ENCODE measurements at places on chromosomes 16 and 17.
A peak's percentile ranks its signal among the peaks of the same experiment; 100 is the strongest.

DNA sequence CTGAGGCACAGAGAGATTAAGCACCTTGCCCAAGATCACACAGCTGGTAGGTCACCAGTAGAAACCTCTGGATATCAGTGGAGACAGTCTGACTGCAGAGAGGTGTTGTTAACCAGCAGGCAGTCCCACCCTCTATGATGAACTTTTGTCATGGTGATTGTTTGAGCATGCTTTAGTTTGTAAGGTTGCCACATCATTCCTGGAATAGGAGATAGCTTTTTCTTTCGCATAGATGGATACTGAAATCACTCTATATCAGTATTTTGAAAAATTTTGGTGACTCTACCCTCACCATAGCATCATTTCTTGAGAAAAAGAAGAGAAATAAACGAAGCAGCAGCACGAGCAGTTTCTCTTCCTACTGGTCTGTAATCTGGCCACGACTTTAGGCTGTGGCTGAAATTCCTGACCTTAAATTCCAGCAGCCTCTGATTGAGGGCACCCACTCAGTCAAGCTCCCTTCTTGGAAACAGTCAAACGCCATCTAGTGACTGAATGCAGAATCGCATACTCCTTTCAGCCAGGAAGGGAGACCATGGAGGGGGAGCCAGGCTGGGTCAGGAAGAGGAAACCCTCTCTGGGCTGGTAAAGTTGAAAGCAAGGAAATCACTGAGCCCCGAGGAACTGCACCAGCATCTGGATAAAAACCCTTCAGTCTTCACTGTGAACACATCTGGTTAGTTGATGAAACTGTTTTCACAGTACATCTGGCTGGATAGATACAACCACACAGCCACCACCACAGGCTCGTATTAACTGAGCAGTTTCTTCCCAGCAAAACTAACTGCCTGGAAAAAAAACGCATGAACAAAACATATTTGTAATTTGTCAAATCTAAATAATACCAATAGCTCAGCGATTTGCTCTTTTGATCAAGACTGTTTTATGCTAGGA lies 108.5 kb upstream of the XYLT1 start:
- no peak for DNase-seq

DNA sequence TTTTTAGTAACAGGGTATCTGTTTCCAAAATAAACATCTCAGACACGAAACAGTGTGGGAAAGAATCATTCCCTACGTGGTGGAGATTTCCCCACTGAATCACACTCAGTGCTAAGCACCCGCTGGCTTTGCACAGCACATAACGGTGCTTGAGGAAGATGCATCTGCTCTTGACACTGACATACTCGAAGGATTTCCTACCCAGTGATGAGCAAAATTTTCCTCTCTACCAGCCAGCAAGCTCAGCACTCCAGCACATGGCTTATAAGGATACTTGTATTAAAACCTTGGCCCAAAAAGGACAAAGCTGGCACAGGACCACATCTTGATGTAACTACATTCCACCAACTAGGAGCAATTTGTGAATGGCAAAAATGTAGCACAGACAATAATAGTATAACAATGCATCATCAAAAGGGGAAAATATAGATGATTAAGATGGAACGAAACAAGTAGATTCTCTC lies 59.0 kb downstream of the ANKFY1 start:
- no peak for DNase-seq

- DNase-seq = no peak
These were observed 9.3 kb downstream of the MMP2 start for GRCh38 chr16:55488306-55488705.

DNA sequence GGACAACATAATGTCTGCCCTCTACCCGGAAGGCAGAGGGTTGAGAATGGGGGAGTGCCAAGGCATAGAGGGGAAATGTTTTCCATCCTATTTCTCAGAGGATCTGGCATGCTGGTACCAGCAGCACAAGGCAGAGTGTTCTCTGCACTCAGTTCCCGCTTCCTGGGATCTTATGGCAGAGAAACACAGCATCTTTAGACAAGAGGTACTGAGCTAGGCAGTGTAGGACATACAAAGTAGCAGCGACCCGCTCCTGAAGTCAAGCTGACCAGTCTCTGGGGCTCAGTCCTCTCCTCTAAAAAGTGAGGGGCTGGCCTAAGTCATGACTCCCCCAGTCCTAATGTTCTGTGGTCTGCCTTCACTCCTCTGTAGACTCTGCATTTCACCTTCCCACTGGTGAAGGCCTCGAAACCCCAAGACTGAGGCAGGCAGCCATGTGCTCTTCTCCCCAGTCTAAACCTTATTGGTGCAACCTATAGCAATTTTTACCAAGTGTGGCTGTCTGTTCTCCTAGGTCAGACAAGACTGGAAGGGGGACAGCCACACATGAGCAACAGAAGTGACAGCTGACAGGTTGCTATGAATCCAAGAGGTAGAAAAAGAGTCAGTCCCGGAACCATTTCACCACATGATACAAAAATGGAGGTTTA lies 11.3 kb upstream of the TSPOAP1 start:
- DNase-seq = peak; percentile 12

GRCh38 chr17:68613739-68614298 lies 12.7 kb upstream of the FAM20A start:
- DNase-seq = no peak

DNA sequence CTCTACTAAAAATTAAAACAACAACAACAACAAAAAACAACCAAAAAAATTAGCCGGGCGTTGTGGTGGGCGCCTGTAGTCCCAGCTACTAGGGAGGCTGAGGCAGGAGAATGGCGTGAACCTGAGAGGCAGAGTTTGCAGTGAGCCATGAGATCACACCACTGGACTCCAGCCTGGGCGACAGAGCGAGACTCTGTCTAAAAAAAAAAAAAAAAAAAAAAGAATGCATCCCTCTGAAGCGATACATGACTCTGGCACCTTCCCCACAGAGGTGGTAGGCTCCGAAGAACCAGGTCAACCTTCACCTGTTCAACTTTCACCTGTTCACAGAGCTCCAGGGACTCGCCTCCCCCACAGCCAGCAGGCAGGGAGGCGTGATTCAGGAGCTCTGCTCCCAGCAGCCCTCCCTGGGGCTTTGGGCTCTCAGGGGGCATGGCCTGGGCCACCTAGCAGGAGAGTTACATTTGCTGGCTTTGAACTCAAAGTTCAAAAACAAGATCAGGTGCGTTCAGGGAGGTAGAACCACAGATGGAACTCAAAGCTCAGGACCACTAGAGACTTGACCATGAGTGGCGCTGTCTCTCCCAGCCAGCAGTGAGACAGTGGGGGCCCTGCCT lies 5.6 kb downstream of the VAC14 start:
- DNase-seq = no peak

GRCh38 chr17:74957935-74958740 lies 14.4 kb downstream of the HID1 start:
- DNase-seq = peak; percentile 85

GRCh38 chr16:19859166-19859565 lies 25.5 kb downstream of the GPRC5B start:
- DNase-seq = no peak

DNA sequence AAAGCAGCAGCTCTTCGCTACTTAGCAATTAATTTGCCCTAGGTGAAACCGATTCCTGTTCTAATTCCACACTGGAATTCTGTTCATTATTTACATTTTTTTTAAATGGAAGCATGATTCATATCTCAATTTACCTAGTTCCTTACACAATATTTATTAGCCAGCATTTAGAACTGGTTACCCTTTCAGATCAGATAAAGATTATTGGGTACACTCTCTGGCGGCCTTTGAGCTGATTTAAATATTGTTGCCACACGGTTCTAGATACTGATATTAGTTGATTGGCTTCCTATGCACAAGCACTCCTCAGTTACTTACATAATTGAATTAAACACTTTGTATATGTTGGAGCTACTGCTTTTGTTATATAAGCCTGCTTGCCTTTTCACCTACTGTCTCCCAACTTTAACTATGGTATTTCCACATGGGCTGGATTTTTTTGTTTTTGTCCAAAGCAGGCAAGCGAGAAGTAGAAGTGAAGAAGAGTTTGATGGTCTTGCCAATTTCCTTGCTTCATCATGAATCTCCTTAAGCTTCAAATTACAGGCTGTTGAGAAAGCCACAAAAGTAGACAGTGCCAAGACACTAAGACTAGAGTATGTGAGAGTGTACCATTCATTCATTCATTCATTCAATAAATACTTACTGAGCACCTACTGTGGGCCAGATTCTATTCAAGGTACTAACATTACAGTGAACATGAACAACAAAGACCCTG lies 3.9 kb upstream of the ALDH3A2 start:
- DNase-seq = no peak

DNA sequence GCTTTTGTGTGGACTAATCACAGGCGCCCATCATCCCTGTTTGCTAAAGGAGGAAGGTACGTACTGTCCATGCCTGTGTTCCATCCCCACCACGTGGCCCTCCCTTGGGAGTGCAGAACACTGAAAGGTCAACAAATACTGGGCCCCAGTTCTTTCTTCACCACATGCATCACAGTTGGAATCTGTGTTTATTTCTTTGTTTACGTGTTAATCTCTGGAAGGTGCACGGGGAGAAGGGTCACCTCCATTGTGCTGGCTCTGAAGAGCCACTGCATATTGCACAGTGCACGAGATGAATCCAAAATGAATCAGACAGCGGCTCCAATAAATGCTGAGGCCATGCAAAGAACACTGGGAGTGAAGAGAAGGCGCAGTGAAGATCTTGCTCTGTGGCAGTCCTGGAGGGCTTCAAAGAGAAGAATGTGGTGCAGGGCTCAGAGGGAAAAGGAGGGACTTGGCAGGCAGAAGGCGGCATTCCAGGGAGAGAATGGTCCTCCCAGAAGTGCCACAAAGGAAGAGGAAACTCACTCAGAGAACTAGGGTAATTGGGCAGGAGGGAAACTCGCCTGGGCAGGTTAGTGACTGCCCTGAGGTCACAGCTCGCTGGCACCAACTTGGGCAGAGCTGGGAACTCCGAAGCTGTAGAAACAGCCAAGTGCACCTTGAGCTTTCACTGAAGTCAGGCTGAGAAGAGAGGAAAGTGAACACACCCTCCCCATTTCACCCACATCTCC lies 3.7 kb downstream of the RPH3AL start:
- no peak for DNase-seq

DNA sequence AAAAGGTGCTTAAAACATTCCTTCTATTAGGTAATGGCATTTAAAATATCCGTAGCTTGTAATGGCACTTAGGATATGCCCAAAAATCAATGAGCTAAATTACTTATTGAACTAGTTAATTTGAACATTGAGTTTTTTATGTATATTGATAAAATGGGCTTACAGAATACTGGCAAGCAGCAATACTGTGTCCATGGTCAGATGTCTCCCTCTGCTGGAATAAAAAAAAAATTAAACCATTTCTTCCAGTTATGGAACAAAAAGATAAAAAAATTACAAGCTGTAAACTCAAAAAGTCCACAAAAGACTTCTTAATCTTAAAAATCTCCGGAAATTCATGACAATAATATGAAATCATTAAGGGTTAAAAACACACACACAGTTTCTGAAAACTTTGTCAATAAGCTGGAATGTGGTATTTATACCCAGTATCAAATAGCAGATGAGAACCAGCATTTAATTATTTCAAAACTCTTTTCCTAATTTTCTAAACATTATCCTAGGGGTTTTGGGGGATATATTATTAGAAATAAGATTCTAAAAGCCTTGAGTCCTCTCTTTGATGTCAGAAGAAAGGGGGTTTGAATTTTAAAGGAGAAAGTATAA lies 21.5 kb upstream of the PSMD7 start:
- no peak for DNase-seq

DNA sequence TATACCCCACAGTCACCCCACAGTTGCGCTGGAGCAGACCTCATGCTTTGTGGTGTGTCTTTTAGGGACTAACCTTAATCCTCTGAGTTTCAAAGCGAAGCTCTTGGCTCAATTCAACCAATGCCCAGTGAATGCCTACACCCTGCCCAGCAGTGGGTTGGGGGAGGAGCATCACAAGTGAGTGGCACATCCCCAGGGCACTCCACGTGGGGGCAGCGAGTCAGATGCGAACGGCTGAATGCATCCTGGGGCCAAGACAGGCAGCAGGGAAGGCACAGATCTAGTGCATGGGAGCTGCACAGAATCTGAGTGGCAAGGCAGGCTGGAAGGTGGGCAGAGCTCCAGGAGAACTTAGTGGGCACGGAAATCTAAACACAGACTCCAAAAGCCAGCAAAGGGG lies 39.2 kb downstream of the IFT140 start:
- DNase-seq = no peak

GRCh38 chr17:2898255-2898926 lies 102.2 kb downstream of the RAP1GAP2 start:
- no peak for DNase-seq

- DNase-seq = no peak
These were observed 19.8 kb upstream of the MAP3K14 start for GRCh38 chr17:45336390-45337182.

DNA sequence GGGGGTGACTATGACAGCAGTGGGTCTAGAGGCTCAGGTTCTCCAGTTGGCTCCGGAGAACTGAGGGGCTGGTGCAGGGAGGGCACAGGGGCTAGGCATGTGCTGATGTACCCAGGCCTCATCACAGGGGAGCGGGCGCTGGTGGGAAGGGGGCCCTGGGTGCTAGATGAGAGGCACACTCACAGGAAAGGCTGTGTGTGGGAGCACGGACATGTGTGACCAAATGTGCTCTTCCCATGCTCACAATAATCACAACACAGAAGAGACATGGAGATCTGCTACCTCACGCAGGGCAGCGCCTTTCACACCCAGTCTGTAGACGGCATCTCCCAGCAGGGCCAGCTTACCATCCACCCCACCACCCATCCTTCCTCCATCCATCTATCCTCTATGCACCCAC lies 17.4 kb upstream of the RASD1 start:
- no peak for DNase-seq

GRCh38 chr17:4175921-4176807 lies 33.2 kb downstream of the CYB5D2 start:
- no peak for DNase-seq

- DNase-seq = no peak
These were observed 2.9 kb upstream of the CYLD start for GRCh38 chr16:50739031-50739430.

DNA sequence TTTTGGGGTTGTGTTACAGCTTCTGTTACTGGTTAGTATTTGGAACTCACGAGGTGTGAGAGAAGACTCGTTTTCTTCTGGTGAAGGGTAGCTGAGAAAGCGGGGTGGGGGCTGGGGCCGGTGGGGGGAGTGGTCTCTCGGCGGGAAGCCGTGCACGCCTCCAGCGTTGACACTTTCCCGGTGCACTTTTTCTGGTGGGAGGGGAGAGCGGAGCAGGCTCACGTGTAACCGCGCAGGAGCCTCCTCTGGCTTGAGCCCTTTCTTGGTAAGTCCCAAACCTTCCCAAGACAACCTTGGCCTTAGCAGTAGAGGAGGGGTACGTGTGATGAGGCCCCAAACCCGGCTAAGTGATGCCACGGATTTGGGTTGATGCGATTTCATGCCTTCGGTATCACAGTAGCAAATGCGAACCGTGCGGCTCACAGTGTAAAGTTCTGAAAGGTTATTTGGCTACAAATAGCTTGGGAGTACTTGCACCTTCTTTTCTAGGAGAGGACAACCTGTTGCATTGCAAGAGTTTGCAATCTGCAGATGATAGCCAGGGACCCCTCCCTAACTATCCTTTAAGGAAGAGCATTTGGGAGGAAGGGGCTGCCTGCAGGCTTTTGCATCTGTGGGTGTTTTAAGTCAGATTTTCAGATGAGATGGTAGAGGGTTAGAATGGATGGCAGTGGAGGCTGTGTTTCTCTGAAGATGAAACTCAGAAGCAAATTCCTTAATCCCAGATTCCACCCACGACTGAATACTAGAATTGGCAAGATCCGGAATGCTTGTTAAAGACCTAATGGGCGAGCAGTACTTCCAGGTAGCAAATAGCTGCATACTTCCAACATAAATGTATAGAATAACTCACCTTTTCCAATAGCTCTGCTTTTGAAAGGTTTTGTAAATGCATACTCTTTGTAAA lies 1.5 kb downstream of the HLF start:
- DNase-seq = no peak

GRCh38 chr17:17056156-17056539 lies 13.9 kb downstream of the MPRIP start:
- no peak for DNase-seq
